Upper lobe of right lung (tissue), 1 donor: ENCODE measurements at places on chromosomes 12 and 14.
A peak's percentile ranks its signal among the peaks of the same experiment; 100 is the strongest.

DNA sequence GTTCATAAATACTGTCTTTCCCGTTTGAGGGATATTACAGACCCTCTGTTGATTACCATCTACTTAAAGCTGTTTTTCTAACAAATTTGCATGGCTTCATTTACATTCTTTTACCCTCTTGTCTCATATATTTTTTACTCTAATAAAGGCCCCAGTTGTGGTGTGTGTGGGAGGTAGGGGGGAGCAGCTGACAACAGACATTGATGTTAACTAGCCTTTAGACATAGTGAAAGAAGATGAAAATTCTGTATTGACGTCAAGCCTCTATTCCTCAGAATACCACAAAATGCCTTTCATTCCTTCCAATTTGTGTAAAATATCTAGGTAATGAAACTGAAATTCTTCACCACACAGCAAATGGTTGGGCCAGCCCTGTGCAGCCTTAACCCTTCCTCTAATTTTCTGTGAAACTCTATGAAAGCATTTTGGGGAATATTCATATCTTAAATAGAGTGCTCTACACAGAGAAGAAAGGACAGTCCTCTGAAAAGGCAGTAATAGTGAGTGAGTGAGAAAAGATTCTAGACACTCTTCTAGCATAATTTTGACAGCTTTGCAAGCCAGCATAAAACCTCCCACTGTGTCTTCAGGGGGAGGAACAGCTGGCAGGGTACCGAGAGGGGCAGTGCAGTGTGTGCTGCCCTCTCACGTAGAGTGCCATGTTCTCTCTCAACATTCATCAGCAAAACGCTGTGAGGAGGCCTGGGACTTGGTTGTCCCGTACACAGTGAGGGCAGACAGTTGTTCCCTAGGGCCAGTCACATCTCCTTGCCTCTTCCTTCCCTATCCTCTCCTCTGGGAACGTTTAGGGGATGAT lies 20.1 kb upstream of the CERS5 start:
- DNase-seq, result no peak

DNA sequence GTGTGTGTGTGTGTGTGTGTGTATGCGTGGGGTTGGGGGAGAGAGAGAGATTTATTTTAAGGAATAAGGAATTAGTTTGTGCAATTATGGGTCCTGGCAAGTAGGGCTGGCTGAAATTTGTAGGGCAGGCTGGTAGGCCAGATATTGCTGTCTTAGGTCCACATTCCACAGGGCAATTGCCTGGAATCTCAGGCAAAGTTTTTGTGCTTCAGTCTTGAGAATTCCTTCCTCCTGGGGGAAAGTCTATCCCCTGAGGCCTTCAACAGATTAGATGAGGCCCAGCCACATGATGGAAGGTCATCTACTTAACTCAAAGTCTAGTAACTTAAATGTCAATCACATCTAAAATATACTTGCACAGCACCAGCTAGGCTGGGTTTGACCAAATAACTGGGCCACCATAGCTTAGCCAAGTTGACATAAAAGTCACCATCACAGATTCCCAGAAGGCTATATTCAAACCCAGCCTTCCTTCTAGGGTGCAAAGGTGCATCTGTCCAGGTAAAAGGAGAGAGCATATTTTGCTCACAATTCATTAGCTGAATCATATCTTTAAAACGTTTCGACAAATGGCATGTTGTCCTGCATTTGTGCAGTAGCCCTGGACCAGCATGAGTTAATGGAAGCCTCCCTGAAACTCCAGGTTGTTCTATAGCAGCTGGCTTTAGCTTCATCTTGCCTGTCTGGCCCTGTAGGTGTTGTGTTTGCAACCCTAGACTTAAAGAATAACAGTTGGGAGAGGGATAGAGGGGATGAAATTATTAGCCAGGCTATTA lies 63.1 kb downstream of the C14orf132 start:
- no peak for DNase-seq

- no peak for DNase-seq
Measured at GRCh38 chr12:105352052-105352451, 21.6 kb downstream of the C12orf75 start.

- DNase-seq, result no peak
Measured at GRCh38 chr12:68292151-68292943, 38.9 kb upstream of the IL22 start.

GRCh38 chr14:79831195-79831892 lies 380.0 kb downstream of the DIO2 start:
- DNase-seq, result no peak

GRCh38 chr14:91005716-91006115 lies 54.7 kb downstream of the RPS6KA5 start:
- no peak for DNase-seq

DNA sequence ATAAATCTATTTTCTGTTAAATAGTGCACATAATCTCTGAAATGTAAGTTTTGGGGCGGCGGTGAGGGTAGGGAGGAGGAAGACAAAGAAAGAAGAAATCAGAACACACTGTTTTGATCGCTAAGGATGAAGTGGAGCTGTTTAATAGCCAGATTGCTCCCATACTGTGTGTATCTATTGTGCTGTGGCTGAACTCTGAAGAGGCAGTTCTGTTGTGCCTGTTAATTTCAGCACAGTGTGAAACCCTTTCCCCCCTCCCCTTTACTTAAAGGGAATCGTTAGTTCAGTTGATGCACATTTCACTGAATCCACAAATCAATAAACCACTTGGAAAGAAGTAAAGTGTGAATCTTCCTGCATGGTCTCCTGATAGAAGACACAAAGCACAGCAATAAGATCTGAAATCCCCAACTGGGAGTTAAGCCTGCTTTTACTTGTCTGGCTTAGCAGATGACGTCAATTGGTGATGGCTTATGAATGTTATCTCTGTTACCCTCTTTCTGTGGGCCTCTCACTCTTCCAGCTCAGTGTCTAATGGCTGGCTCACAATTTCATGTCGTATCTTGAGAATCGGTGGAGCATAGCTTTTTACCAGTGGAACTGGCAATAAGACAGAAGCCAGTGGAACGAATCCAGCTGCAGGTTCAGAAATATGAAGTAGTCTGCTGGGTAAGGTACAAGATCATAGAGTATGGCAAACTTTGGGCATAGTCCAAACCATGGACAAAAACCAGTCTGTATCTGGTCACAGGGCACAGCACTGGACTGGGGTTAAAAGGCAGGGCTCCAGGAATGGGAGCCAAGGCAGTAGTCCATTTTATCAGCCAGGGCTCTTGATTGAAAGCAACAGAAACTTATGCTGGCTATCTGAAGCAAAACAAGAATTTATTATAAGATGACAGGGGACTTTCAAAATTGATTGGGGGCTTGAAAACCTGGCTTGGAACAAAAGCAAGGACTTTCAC lies 413.5 kb upstream of the SEL1L start:
- no peak for DNase-seq

GRCh38 chr14:85442996-85443395 lies 86.9 kb upstream of the FLRT2 start:
- DNase-seq, result no peak

GRCh38 chr12:43337571-43338444 lies 214.2 kb downstream of the ADAMTS20 start:
- no peak for DNase-seq

- no peak for DNase-seq
Measured at GRCh38 chr12:129540249-129540648, 363.6 kb downstream of the TMEM132D start.

- DNase-seq, result no peak
Measured at GRCh38 chr12:46509135-46509534, 136.6 kb upstream of the SLC38A2 start.

- peak; percentile 59 for DNase-seq
Measured at GRCh38 chr14:75286313-75286712, 7.7 kb downstream of the FOS start.

DNA sequence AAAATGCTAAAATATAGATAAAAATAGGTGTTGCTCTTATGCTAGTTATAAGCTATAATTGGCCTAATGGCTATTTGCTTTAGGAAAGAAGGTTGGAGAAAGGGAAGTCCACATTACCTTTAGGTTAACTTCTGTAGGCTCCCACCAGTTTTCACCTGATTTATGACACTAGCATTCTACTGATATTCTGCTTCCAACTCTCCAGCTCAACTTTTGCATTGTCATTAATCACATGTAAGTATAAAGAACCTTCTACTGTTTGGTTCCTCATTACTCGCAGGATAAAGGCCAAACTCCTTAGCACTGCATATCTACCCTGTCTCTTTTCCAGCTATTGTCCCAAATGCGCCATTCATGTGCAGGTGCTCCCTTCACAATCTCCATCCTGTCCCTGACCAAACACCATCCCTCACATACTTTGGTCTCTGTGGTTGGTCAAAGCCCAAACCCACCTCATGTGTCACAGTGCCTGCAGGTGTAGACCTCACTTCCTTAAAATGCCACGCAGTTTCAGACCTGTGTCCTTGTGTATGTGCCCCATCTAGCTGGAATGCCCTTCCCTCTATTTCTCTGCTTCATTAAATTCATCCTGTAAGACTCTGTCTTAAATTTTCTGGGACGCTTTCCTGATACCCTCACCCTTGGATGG lies 3.3 kb downstream of the DDHD1 start:
- DNase-seq, result no peak

GRCh38 chr12:24615967-24616411 lies 332.9 kb downstream of the BCAT1 start:
- DNase-seq, result no peak

DNA sequence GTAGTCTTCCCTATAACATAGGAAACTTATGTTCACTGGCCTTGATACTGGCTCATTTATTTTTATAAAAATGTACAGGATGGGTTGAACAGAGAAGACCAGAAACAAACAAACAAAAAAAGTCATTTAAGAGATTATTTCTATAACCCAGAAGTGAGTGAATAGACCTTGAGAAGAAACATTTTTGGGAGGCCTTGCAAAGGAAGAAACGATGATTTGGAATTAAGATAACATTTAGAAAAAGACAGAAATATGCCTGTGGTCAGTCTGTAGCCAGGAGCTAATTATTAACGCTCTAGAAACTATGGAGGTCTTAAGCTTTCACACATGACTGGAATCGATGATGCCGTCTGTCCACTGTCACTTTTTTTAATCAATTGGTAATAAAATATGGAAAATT lies 264.0 kb downstream of the EGLN3 start:
- no peak for DNase-seq

DNA sequence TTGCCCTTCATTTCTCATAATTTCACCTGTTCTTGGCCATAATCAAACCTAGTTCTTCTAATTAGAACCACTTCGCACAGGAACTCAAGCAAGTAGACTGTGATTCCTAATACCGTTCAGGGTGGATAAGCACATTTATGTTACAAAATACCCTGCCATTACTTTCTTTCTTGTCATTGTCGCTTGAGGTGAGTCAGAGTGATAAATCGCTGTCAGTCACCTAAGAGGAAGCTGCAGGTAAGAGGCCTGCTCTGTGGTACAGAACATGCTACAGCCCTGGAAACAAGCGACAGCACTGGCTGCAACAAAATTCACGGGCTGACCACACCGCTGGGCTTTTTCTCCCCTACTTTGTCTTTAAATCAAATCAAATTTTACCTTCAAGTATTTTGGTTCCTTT lies 218.2 kb downstream of the ANO6 start:
- no peak for DNase-seq

GRCh38 chr12:16437281-16437816 lies 89.9 kb downstream of the MGST1 start:
- no peak for DNase-seq

DNA sequence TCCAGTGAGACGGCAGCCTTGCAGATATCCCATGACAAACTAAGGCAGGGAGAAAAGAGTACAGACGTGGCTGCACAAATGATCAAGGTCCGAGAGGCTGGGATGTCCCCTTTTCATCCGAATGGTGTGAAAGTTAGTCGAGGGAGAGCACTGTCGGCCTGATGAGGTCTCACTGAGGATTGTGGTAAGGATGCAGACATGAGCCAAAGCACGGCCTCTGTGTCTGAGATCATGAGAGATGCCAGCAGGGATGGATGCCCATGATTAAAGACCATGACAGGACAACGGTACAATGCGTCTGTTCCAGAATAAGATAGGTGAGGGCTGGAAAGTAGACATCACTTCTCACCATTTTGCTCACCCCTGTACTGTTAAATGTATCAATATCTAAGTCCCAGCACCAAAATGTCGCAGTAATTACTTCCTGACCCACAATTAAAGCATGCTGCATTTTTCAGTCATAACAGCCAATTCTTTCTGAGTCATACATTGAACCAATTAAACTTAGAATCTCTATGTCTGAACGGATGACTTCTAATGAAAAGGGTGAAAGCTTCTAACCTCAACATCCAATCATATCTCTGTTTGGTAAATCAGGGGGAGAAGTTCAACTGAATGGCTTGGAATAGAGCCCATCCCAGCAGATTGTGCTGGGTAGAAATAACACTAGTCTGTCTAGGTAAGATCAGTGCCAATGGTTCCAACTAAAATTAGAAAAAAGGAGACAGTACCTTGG lies 249.6 kb upstream of the SOX5 start:
- DNase-seq, result no peak

- DNase-seq, result no peak
Measured at GRCh38 chr12:2266666-2267620, 214.2 kb downstream of the CACNA1C start.

- DNase-seq, result no peak
Measured at GRCh38 chr12:32211900-32212156, 105.2 kb downstream of the BICD1 start.

GRCh38 chr12:14422516-14423230 lies 57.2 kb downstream of the ATF7IP start:
- DNase-seq, result no peak

DNA sequence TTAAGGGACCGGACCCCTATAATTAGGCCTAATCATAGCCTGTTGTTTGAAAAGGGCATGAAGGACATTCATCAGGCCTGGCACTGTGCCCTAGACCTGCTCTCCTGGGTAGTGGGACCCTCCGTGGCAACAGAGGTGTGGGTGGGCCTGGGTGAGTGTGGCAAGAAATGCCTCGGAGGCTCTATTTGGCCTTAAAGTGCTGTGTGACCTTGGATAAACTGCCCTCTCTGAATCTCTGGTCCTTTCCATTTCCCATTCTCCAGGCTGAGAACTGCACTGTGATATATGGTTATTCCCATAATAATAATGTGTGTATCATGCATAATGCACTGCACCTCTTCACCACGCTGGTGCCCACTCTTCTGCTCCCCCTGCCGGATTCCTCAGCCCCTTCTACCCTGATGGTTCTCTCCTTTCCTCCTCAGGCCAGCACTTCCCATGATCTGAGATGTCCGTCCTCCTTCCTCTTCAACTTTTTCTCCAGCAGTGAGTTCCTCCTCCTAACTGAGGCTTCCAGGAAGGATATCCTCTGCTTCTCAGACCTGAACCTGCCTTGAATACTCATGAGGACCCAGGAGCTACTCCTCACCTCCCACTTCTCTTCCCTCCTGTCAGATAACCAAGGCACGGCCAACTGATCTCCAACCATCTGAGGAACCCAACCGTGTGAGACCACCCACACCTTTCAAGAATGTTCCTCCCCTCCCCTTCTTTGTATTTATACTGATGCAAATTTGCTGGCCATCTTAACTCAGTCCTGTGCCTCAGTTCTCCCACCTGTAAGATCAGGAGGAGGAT lies 111.0 kb upstream of the PZP start:
- no peak for DNase-seq

- peak; percentile 87 for DNase-seq
Measured at GRCh38 chr14:21071225-21072030, 1.3 kb downstream of the ARHGEF40 start.
